Activated CD4-positive, alpha-beta T cell treated with anti-CD3 and anti-CD28 coated beads, Interleukin-2, amount 10 ng/mL, durations not matched to agents 24 days and 14 days (primary cell): ENCODE measurements at places on chromosomes 1 and 21.

DNA sequence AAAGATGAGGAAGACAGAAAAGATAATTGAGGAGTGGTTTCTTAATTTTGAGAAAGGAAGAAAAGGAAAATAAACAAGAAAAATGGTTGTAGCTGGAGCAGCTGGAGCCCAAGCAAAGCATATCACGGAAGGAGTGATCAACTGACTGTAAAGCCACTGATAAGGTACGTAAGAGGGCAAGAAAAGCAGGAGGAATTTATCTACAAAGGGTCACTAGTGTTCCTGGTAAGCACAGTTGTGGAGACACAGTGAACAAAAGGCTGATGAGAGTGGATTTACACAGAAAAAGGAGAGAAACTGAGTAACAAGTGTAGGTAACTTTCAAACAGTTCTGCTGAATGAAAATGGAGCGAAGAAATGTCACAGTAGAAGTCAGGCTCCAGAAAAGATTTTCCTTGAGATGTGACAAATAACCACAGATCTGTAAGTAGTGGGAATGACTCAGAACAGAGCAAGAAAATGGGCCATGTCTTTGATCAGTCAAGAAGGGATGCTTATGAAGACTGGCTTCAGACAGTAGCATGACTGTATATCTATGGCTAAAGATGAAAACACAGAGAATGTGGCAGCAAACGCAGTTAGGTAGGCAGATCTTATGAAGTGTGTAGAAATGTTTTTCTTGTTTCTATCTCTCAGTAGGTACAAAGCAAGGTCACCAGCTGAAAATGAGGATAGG lies 45.6 kb upstream of the RBM34 start:
- peak; percentile 68 for DNase-seq

- DNase-seq, result no peak
Observed at GRCh38 chr1:22747021-22747734, 36.5 kb downstream of the EPHB2 start.

DNA sequence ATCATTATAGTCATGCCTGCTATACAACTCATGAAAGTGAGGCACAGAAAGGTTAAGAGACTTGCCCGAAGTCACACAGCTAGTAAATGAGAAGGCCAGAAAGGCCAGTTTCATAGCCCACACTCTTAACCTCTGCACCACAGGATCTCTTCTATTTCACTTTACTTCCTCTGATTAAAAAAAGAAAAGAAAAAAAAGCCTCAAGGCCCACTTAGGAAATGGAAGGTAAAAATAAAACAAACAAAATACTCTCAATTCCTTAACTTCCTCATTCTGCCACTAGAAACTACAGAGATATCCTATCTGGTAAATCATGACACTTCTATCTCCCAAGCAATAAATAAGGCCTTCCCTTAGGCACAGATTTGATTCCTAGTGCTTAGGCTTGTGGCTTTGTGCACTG lies 7.6 kb upstream of the ENAH start:
- no peak for DNase-seq

DNA sequence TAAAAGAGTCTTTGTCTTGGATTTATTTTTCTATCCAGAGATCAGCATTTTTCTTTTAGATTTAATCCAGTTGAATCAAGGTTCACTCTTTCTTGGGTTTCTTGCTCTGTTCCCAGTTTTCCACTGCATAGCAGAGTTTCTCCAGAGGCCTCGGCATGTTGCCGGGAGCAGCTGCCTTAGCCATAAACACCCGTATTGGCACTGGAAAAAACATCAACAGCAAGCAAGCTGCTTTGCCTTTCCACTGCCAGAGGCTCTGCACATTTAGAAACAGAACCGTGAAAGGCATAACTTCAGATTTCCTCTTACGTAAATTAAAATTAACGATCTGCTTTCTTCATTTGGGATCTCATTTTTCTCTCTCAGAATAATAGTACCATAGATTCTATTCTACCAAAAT lies 181.8 kb upstream of the L1TD1 start:
- DNase-seq, result no peak

DNA sequence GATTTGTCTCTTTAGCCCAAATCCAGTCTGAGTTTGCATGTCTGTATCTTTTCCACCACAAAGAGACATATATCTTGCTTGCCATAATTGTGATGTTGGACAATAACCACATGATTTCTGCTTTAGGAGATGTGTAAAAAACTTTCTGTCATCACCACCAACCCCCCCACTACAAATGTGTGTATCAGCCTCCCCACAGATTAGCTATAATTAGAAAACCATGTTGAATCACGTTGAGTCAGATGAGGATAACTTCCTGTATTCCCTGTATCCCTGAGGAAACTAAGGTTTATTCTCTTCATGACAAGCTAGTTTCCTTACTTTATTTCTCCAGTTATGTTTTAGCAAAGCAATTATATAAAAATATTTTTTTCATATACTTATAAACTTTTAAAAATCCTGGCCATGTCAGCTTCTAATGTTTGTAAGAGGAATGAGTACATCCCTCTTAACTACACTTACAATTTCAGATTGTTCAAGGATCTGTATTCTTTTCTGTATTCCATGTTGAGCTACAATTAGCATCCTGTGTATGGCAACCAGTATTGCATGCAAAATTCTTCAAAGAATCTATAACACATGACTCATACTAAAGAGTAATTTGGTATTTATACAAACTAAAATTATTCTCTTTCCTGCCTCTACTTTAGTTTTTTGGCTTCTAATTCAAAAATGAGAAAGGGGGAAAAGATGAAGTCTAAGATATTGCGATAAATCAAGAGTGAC lies 143.0 kb downstream of the FMN2 start:
- no peak for DNase-seq

GRCh38 chr1:163055531-163055930 lies 13.6 kb upstream of the RGS4 start:
- no peak for DNase-seq

DNA sequence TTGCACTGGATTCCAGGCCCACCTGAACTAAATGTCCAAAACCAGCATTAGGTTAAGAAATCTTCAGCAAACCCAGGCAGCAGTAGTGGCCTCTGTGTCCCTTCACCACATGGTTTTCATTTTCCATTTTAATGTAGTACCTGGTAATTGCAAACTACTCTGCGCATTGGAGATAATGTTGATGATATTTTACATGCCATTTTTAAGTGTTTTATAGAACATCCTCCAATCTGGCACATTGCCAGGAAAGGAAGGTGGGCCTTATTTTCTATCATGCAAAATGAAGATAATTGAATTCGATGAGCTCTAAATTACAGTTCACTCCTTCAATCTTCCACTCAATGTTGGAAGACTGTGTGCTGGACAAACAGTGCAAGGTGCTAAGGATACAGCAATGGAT lies 89.5 kb downstream of the ZC3H11B start:
- DNase-seq, result no peak

GRCh38 chr1:37040261-37040660 lies 5.9 kb upstream of the GRIK3 start:
- DNase-seq, result no peak

GRCh38 chr1:47298025-47298699 lies 15.8 kb downstream of the STIL start:
- DNase-seq, result no peak

GRCh38 chr1:78071696-78072095 lies 25.9 kb downstream of the GIPC2 start:
- no peak for DNase-seq

- no peak for DNase-seq
Observed at GRCh38 chr1:76049498-76049897, 25.0 kb upstream of the ST6GALNAC3 start.

GRCh38 chr1:116359060-116359830 lies 13.8 kb upstream of the ATP1A1 start:
- no peak for DNase-seq

DNA sequence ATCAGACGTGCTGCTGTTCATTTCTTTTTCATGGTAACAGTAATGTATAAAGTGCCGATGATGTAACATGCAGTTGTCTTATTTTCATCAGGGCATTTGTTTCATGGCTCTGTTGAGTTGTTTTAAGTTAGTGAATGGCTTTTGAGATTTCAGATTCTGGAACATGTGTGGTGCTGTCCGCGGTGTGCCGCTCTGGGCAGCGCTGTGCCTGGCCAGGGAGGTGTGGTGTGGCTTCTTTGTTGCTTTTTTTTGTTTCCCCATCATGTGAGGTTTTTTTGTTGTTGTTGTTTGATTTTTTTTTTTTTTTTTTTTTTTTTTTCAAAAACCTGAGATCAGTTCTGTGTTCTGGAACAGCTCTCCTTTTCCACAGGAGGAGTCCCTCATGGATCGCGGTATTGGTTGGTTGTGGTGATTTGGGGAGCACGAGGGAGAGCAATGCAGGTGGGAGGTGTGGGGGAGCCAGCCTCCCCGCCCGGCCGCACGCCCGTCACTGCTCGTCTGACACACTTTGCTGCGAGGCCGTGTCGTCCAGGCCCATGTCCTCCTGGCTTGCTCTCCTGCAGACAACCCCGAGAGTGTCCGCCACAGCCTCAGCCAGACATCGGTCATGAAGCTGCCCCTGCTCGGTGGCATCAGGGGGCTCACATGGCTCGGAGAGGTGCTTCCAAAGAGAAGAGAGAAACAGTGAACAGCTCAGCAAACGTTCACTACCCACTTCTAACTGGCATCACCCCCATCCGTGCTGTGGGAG lies 33.6 kb downstream of the NTPCR start:
- no peak for DNase-seq

GRCh38 chr1:10724052-10724494 lies 72.4 kb downstream of the CASZ1 start:
- DNase-seq, result no peak

DNA sequence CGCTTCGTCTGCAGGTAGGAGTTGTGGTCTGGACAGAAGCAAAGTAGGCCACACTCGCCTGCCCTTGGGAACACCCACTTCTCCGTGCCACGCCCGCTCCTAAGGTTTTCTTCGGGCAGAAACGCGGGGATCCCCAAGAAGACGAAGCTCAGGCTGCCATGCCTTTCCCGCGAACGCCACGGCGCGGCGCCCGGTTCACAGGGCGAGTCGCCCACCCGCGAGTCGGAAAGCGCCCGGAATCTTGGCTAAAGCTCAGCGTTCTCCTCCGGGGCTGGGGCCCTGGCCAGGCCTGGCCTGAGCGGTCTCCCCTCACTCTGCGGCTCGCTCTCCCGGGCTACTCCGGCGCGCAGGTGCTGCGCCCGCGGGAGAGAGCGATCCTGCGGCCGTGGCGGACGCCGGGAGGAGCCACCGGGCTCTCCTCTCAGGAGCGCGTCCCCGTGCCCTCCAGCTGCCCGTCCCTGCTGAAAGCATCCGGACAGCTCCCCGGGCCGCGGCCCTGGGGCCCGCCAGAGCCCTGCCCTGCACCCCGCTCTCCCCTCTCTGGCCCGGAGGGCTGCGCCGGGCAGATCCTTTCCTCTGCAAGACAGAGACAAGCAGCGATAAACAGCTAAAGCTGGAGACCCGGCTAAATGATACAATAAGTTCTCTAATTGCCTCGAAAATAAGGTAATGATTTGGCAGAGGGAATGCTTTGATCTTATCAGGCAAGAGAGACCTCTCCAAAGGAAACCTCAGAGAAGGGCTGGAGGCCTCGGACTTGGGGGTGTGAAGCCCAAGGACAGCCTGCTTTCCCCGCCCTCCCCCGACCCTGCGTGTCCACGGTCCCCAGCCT lies 6.7 kb upstream of the WNT2B start:
- peak; percentile 89 for DNase-seq

DNA sequence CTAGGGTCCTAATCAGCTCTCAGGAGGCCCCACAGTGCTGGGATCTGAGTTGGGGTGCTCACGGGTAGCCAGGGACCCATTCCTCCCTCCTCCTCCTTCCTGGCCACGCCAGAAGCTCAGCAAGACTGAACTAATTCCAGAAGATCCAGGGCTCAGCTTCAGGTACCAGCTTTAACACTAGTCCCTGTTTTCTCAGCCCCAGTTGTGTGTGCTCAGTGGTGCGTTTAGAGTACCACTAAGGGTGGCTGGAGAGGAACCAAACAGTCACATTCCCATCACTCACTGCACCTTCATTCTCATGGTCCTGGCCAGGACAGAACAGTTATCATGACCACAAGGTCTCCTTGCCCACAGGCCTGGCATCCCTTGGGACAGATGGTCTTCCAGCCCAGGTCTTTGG lies 20.8 kb downstream of the PKP1 start:
- DNase-seq, result no peak

- DNase-seq, result no peak
Observed at GRCh38 chr1:235993652-235994051, 71.2 kb downstream of the NID1 start.

DNA sequence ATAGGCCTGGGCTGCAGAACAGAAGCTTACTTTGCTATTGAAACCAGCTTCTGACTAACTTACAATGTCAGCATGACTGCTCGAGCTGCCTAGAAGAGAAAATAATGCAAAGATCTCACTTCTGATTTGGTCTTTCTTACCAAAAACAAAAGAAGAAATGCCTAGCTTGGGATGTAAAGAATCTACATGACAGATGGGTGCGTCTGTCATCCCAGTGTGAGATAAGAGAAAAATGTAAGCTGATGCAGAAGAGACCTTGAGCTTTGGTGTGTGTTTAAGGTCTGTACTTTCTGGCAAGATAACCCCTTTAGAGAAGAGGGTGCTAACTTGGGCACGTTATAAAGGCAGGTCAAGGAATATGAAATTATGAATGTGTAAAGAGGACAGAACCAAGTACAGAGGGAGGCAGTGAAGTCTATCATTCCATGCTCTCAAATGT lies 3.6 kb downstream of the FAM20B start:
- DNase-seq, result no peak

DNA sequence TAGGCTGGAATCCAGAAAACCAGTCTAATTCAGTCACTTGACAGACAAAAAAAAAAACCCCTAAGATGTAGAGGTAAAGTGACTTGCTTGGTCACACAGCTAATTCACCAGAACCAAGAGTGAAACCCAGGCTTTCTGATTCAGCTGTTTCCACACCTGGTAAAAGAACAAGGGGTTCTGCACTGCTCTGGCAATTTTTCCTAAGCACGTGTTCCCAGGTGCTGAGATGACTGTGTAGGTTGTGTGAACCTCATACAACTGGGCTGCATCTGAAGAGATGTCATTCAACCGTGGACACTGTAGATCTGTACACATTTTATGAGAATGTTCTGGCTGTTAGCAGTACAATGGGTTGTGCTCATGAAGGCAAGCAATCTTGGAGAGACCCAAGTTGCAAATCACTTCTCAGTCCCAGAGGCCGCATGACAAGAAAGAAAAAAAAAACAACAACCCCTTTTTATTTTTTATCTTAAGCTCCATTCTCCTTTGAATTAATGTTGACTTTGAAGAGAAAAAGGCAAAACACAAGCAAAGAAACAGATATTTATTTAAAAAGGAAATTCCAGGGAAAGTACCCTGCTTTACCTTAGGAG lies 95.4 kb downstream of the INTS7 start:
- DNase-seq, result peak; percentile 79

- no peak for DNase-seq
Observed at GRCh38 chr1:228073857-228074545, 8.5 kb upstream of the ARF1 start.

GRCh38 chr1:198540580-198540979 lies at the start of gene ATP6V1G3:
TSS of gene ATP6V1G3 (minus strand) at chr1:198540680. CDS start at chr1:198540650, 30 bp downstream.
- no peak for DNase-seq

DNA sequence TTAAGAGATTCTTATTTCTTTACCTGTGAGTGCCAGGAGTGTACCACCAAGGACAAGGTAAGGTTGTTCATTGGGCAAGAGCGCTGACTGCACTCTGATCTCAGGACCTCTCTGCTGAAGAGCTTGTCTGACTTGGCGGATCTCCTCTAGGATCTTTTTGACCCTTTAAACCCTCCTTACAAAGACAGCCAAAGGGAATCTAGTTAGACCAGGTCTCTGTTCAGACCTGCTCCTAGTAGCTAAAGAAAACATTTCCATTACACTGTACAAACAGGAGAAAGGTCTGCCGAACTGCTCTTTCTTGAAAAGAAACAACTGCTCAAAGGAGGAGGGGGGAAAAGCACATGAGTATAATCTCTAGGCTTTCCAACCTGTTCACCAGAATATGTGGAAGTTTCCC lies 49.3 kb downstream of the SMYD2 start:
- no peak for DNase-seq

GRCh38 chr1:14922942-14923726 lies 230.4 kb upstream of the TMEM51 start:
- peak; percentile 55 for DNase-seq

GRCh38 chr1:25927521-25928265 lies 21.5 kb upstream of the STMN1 start:
- DNase-seq, result no peak
